ENCODE measurements at places on chromosomes 1 and 21.
A peak's percentile ranks its signal among the peaks of the same experiment; 100 is the strongest.

DNA sequence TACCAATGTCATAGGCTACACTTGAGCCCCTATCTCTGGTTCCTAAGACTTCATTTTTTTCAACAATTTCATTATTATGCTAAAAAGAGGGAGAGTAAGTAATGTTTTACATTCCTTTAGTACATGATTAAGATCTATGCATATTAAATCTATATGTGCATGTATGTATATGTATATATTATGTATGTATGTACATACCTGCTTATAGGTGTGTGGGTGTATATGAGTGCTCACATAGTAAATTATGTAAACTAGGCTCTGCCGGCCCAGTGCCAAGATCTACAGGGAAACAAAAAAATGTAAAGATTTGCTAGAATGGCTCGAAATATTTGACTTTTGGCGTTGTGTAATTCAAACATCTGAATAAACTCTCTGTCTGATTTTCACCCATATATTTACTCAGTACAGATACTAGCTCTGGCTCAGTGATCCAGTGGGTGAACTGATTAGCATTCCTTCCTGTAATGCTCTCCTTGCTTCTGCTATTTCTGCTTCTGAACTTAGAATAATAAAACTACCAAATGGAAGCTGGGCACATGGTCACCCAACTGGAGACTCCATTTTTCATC is 113.1 kb upstream of the FGGY start:
- no peak for DNase-seq

DNA sequence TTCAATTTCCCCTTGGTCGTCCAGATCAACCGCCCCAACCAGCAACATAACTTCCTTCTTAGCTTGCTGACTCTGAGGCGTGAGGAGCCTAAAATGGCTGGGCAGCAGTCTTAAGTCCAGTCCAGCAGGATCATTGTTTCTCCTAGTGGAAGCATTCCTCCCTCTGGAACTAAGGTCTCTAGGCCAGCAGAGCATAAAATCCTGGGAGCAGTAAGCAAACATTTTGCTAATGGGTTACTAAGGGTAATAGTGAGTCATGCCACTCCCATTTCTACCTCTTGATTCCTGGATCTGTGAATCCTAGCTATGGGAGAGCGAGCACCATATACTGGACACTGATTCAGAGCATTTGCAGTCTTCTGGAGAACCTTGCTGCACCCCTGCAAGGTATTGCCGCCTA is 59.9 kb downstream of the ADSS2 start:
- DNase-seq: no peak

- no peak for DNase-seq
These were observed 5.0 kb downstream of the ADARB1 start for GRCh38 chr21:45079351-45079750.

DNA sequence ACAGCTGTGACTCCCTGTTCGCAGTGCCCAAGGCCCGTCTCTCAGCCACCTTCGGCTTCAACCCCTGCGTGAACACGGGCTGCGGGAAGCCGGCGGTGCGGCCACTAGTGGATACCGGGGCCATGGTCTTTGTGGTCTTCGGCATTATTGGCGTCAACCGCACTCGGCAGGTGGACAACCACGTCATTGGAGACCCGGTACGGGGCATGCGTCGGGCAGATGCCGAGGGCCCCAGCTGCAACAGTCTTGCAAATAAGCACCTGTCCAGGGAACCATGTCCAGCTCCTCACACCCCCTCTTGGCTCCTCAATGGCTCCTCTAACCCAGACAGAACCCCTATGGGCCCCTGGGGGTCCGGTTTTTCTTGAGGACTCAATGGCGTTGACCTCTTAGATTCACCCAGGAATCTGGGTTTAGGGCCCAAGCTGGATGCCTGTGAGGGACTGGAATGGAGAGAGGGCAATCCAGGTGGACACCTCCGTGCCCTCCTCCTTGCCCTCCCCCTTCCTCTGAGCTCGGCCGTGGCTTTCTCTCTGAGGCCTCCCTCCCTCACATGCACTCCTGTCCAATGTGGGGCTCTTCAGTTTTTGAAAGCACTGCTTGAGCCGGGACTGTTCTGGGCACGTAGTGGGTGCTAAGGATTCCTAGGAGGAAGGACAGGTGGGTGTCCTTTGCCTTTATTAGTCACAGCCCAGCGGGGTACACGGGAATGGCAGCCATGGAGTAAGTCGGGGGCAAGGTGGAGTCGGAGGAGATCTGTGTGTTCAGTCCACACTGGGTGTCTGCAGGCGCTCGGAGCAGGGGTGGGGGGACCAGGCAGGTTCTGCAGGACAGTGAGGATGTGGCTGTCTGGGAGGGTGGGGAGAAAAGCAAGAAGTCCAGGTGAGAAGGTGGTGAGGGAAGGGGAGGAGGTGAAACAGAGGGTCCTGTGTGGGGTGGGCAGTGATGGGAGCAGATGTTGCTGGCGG is 51.1 kb downstream of the DISP3 start:
- no peak for DNase-seq

- DNase-seq: no peak
These were observed 68.7 kb upstream of the ADGRL2 start for GRCh38 chr1:81731989-81732388.

- peak; percentile 2 for DNase-seq
These were observed 48.0 kb downstream of the TOR3A start for GRCh38 chr1:179129702-179130473.

GRCh38 chr1:228999446-229000170 is 264.3 kb downstream of the RHOU start:
- DNase-seq: no peak

GRCh38 chr1:41312991-41313645 is 48.1 kb upstream of the FOXO6 start:
- DNase-seq: no peak

GRCh38 chr1:72433591-72433990 is 151.3 kb upstream of the NEGR1 start:
- DNase-seq: no peak

- no peak for DNase-seq
These were observed 70.1 kb upstream of the NRIP1 start for GRCh38 chr21:15134701-15135470.

DNA sequence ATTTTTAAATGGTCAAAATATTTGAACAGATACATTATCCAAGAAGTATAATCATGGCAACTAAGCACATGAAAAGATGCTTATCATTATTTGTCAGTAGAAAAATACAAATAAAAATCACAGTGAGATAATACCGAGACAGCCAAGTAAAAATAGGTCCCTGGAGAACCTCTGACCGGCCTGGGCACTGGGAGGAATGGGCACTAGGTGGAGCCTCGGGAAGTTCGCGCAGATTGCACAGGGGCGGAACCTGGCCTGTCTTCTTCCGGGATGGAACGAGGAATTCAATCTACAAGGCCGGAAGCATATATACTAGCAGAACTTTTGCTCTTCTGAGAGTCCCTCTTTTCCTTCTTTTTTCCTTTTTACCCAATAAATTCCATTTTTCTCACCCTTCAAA is 148.5 kb upstream of the CHRM3 start:
- no peak for DNase-seq

DNA sequence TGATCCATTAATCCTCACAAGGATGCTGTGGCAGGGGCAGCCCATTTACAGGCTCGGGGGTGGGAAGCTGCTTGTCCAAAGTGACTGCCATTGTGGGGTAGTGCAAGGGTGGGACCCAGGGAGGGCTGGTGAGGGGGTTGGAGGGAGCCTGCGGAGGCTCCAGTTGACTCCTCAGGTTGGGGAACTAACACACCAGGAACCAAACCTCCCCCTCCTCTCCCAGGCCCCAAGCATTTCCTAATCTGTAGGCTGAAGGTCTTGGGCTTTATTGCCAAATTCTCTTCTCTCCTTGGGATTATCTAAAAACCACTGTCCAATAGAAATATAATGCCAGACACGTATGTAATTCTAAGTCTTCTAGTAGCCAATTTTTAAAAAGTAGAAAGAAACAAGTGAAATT is 18.2 kb downstream of the IKBKE start:
- no peak for DNase-seq

- DNase-seq: no peak
These were observed 121.4 kb downstream of the PRDM16 start for GRCh38 chr1:3190256-3191041.

- DNase-seq: no peak
These were observed 76.9 kb upstream of the LYST start for GRCh38 chr1:235943581-235944114.

GRCh38 chr1:84410328-84411095 is 12.2 kb downstream of the DNASE2B start:
- DNase-seq: no peak

DNA sequence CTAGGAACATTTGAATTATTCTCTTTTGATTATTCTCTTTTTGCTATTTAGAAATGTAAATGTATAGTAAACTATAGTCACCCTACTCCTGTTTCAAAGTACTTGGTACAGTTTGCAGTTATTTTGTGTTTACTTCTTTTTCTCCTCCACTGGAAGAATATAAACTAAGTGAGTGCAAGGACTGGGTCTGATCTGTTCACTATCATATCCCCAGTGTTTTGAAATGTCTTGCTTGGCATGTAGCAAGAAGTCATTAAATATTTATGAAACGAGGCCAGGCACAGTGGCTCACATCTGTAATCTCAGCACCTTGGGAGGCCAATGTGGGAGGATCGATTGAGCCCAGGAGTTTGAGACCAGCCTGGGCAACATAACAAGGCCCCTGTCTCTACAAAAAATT is 35.8 kb upstream of the PODN start:
- DNase-seq: no peak

- no peak for DNase-seq
These were observed 17.8 kb upstream of the GUCA2B start for GRCh38 chr1:42135426-42135825.

DNA sequence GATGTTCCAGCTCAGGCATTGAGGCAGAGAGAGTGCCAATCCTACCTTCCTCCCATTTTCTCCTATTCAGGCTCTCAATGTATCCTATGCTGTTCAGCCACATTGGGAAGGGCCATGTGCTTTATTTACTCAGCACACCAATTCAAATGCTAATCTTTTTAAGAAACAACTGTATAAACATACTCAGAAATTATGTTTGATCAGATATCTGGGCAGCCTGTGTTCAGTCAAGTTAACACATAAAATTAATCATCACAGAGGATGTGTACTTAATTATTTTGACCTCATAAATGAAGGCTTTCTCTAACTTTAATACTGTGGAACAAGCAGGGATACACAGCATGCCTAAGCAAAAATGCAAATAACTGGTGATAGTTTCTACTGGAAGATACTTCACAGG is 149.8 kb downstream of the NCAM2 start:
- no peak for DNase-seq

DNA sequence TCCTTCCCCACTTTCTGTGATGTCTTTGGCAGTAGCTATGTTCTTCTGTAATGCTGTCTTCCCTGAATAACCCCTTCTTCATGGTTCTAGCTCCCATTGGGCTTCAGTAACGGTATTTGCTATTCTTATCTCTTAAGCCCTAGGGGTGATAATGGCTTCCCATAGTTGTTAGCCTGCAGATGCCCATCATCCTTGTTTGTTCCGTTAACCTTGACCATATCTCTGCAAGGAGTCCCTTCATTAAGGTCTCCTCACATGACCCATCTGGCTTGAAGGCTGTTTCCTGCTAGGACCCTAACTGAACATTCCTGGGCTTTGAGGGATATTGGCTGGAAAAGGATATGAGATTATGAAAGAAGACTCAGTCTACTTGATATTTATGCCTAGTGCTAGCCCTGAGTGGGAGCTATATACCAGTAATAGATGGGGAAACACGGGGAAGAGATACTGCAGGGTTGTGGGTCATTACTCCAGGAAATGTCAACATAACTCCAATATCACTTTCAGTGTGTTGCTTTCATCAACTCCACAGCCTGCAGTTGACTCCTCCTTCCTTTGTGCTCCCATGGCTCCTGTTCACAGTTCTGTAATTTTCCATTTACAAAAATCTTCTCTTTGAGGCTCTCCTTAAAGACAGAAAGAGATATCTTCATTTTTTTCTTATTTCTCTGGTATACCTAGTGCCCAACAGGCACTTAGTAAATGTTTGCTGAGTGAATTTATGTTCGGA is 2.5 kb downstream of the MR1 start:
- no peak for DNase-seq

DNA sequence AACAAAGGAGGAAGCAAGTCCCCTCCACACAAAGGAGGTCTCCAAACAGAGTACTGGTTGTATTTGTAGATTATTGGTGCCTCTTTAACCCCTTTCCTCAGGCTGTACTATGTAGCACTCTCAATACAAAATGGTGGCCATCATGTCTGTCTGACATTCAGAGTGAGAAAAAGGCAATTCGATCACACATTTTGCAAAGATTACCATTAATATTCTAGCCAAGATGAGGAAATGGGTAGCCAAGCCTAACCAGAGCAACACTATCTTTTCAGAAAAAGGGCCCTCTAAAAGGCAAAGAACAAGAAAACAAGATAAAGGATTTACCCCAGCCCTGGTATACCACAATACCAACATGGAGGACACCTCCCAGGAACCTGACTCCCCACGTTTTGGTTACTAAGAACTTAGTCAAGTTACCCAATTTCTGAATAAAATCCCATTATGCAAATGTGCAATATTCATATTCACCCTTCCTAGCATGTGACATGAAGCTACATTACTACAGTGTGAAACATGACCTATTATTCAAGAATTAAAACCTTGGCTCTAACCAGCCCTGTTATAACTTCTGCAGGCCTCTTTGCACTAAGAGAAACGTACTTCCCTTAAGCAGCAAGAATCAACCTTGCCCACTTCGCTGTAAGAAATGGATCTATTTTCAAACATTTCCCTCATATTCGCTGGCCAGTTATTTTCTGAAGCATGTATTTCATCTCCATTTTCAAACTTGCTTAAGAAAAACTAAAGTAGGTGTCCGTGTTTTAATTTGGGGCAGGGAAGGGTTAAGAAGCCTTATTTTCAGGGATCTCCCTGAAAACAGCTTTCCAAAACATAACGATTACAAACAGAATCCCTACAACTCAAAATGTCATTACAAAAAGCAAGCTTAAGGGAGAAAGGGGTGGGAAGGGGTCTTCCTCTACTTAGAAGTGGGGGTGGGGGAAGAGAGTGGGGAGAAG is 2.1 kb downstream of the KDM5B start:
- peak; percentile 14 for DNase-seq

GRCh38 chr1:183607322-183607980 is 17.2 kb upstream of the NCF2 start:
- no peak for DNase-seq

GRCh38 chr1:5105744-5106143 is 451.3 kb downstream of the AJAP1 start:
- DNase-seq: no peak

- DNase-seq: no peak
These were observed 10.5 kb upstream of the SHE start for GRCh38 chr1:154512760-154513159.

DNA sequence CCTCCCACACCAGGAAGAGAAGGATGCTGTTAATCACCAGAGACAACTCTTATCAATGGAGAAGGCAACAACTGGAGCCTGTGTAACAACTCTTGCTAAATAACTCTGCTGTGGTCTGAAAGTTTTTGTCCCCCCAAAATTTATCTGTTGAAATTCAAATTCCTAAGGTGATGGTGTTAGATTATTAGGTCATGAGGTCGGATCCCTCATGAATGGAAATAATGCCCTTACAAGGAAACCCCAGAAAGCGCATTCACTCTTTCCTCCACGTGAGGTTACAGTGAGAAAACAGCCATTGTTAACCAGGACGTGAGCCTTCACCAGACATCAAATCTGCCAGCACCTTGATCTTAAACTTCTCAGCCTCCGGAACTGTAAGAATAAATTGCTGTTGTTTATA is 141.9 kb upstream of the CXADR start:
- DNase-seq: no peak

All from activated T-cell treated with anti-CD3 and anti-CD28 coated beads for 24 hours (primary cell).